ENCODE measurements at places on chromosomes 11 and 22. TPM values are rescaled to one million over a fixed set of nuclear protein-coding genes. Genes with fewer than 3 reads are reported as not detected.

The E2F8 gene
- total RNA-seq = 1.7 TPM

The GGTLC3 gene
- total RNA-seq = not detected

The OR4A16 gene
- total RNA-seq = not detected

The IFTAP gene
- total RNA-seq = 22.4 TPM

The MMP10 gene
- not detected for total RNA-seq

The SCGB1D4 gene
- not detected for total RNA-seq

The NXPE1 gene
- not detected for total RNA-seq

DNA sequence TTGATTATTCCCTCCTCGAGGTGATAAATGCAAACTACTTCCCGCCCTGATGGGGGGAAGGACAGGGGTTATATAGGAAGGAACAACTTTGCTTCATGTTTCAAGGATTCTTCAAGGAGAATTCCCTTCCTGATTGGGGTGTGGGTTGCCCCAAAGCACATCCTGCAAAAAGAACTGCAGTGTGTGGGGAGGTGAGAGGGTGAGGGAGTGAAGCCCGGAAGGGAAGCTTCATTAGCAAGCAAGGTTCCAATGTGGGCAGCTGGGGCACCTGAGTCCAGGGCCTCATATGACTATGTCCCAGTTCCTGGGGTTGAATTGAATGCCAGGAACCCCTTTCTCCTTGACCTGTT lies 326.0 kb downstream of the MN1 start:
- no peak for DNase-seq

GRCh38 chr22:47847131-47847890 lies 1084.9 kb downstream of the TBC1D22A start:
- no peak for DNase-seq

DNA sequence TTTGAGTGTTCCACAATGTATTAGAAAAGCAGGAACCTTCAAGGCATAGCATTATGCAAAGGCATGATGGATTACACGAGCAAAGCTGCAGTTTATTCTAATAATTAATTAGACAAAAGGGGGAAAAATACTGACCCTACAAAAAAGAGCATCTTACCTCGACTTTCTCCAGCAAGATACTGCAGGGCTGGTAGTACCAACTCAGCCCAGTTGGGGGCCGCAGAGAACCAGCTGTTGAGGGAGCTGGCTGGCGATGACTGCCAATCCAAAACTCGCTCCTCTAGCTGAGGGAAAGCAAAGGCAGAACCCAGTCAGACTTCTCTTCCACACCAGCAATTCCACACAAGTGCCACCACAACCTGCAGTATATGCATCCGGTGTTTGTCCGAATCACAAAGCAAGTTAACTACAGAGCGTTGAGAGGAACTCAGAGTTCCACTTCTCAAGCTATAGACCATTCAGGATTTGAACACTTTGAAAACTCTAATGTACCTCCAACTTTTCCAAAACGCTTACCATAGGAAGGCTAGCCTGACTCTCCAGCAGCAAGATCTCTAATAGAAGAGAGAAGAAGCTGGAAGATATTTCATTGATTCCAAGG lies 13.7 kb downstream of the NFRKB start:
- DNase-seq = no peak

GRCh38 chr22:36764060-36764459 lies 11.9 kb downstream of the IFT27 start:
- peak; percentile 80 for DNase-seq
